Activated CD4-positive, alpha-beta memory T cell treated with anti-CD3 and anti-CD28 coated beads, Interleukin-2, amount 10 ng/mL, durations not matched to agents 7 days and 5 days (primary cell): ENCODE measurements at places on chromosomes 12 and 14. TPM values are rescaled to one million over a fixed set of nuclear protein-coding genes. Genes with fewer than 3 reads are reported as not detected.

GRCh38 chr12:124098887-124099286 is 125.9 kb downstream of the ZNF664 start:
- no peaks in the 10 kb centered on the region for H3K36me3 ChIP-seq
- no peak overlapping the region for H3K27ac ChIP-seq
- DNase-seq, result no peak
- no peak overlapping the region for H3K4me3 ChIP-seq
- no peaks in the 10 kb centered on the region for H3K27me3 ChIP-seq

DNA sequence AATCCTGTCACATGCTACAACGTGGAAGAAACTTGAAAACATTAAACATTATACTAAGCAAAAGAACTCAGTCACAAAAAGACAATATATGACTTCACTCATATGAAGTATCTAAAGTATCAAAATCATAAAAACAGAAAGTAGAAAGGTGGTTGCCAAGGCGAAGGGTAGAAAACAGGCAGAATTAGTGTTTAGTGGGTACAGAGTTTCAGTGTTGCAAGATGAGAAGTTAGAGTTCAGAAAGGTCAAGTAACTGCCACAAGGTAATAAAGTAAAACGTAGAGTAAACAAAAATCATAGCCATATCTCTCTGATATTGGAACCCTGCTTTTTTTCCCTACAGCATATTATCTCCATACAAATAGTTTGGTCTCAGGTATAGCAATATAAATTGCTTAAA is 223.8 kb upstream of the FSCB start:
- H3K27me3 ChIP-seq, result no peaks in the 10 kb centered on the region
- H3K27ac ChIP-seq, result no peak overlapping the region
- H3K4me3 ChIP-seq, result no peak overlapping the region
- DNase-seq, result no peak
- no peaks in the 10 kb centered on the region for H3K36me3 ChIP-seq

GRCh38 chr12:119391673-119392072 is 57.1 kb downstream of the CCDC60 start:
- no peak overlapping the region for H3K27ac ChIP-seq
- H3K4me1 ChIP-seq, result no peaks in the 10 kb centered on the region
- no peak overlapping the region for H3K4me3 ChIP-seq
- H3K27me3 ChIP-seq, result no peaks in the 10 kb centered on the region
- no peak for DNase-seq
- H3K36me3 ChIP-seq, result no peaks in the 10 kb centered on the region

DNA sequence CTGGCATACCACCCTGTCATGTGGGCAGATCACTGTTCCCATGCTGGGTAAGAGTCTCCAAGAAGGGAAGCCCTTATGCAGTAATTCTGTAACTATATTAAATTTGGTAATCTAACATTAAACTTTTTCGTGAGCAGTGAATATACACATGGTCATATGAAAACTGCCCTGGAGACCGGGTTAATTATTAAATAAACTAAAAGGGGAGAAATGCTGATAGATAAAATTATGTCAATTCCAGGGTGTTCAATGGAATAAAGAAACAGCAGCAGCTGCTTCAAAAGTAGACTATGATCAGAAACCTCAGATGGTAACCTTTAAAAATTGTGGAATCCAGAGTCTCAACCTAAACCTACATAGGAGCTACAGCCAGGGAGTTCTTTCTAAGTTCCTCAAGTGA is 100.0 kb downstream of the PAWR start:
- DNase-seq, result no peak
- H3K27ac ChIP-seq, result no peak overlapping the region
- no peak overlapping the region for H3K4me3 ChIP-seq
- no peaks in the 10 kb centered on the region for H3K27me3 ChIP-seq
- no peaks in the 10 kb centered on the region for H3K36me3 ChIP-seq

- no peaks in the 10 kb centered on the region for H3K36me3 ChIP-seq
- DNase-seq, result no peak
- H3K27me3 ChIP-seq, result peaks cover 2% of the 10 kb centered on the region
These were observed 141.3 kb downstream of the TSPAN9 start for GRCh38 chr12:3218228-3219171.

- no peak for DNase-seq
- no peaks in the 10 kb centered on the region for H3K4me1 ChIP-seq
- H3K27ac ChIP-seq, result no peak overlapping the region
- no peak overlapping the region for H3K4me3 ChIP-seq
- H3K36me3 ChIP-seq, result no peaks in the 10 kb centered on the region
These were observed 609.3 kb downstream of the DIO2 start for GRCh38 chr14:79602045-79602444.

GRCh38 chr12:89988188-89988915 is 279.7 kb upstream of the ATP2B1 start:
- H3K4me1 ChIP-seq, result peaks cover 5% of the 10 kb centered on the region
- DNase-seq, result no peak
- H3K4me3 ChIP-seq, result no peak overlapping the region
- no peaks in the 10 kb centered on the region for H3K36me3 ChIP-seq
- H3K27me3 ChIP-seq, result no peaks in the 10 kb centered on the region
- no peak overlapping the region for H3K27ac ChIP-seq

- H3K4me1 ChIP-seq, result peaks cover 15% of the 10 kb centered on the region
- H3K4me3 ChIP-seq, result no peak overlapping the region
- no peaks in the 10 kb centered on the region for H3K27me3 ChIP-seq
- peaks cover 3% of the 10 kb centered on the region for H3K36me3 ChIP-seq
- H3K27ac ChIP-seq, result no peak overlapping the region
- no peak for DNase-seq
These were observed 79.4 kb downstream of the C12orf75 start for GRCh38 chr12:105409801-105410471.

DNA sequence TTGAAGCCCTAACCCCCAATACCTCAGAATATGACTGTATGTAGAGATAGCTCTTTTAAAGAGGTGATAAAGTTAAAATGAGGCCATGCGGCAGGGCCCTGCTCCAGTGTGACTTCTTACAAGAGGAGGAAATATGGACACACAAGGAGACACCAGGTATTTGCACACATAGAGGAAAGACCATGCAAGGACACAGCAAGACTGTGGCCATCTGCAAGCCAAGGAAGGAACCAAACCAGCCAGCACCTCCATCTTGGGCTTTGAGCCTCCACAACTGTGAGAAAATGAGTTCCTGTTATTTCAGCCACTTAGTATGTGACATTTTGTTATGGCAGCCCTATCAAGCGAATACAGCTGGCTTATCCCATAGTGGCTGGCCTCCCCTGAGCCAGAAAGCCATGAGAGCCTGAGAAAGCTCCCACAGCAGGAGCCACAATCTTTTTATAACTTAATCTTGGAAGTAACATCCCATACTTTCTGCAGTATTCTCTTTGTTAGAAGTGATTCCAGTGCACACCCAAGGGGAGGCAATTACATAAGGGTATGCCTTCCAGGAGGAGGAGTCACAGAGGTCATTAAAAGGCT is 48.0 kb downstream of the TGFB3 start:
- DNase-seq, result no peak
- no peaks in the 10 kb centered on the region for H3K36me3 ChIP-seq
- H3K27me3 ChIP-seq, result no peaks in the 10 kb centered on the region
- no peak overlapping the region for H3K27ac ChIP-seq

DNA sequence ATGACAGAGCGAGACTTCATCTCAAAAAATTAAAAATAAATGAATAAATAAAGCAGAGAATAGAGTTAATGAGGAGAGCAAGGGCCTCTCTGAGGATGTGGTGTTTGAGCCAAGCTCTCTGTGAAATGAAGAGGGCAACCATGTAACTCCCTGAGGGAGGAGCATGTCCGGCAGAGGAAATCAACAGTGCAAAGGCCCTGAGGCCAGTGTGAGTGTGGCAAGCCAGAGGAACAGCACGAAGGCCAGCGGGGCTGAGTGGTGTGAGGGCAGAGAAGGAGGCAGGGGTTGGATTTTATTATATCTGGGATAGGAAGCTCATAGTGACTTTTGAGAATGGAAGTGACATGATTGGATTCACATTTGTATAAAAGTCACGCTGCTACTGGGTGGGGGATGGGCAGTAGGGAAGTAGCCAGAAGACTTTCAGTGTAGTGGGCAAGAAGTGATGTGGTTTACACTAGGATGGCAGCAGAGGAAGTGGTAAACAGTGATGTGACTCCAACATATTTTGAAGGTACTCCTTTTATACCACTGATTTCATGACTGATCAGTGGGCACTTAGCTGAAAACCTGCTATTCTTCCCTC is 10.3 kb upstream of the LRP1-AS start:
- H3K4me1 ChIP-seq, result peaks cover 10% of the 10 kb centered on the region
- H3K36me3 ChIP-seq, result no peaks in the 10 kb centered on the region
- DNase-seq, result no peak
- H3K4me3 ChIP-seq, result no peak overlapping the region
- no peak overlapping the region for H3K27ac ChIP-seq

DNA sequence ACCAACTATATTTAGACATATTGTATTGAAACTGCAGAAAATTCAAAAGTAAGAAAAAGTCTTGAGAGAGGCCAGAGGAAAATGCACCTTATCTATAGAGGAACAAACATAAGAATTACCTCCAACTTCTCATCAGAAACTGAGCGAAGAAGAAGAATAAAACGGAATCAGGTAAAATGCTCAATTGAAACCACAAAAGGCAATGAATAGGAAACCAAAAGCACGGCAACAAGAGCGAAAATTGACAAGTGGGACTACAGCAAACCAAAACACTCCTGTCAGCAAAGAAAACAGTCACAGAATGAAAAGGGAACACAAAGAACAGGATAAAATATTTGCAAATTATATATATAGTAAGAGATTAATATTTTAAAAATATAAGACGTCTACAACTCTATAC is 61.9 kb upstream of the PARP11 start:
- H3K4me1 ChIP-seq, result peaks cover 47% of the 10 kb centered on the region
- no peak for DNase-seq
- peak overlapping the region; percentile 72 for H3K27ac ChIP-seq
- no peaks in the 10 kb centered on the region for H3K27me3 ChIP-seq
- H3K4me3 ChIP-seq, result peak overlapping the region; percentile 56
- no peaks in the 10 kb centered on the region for H3K36me3 ChIP-seq

DNA sequence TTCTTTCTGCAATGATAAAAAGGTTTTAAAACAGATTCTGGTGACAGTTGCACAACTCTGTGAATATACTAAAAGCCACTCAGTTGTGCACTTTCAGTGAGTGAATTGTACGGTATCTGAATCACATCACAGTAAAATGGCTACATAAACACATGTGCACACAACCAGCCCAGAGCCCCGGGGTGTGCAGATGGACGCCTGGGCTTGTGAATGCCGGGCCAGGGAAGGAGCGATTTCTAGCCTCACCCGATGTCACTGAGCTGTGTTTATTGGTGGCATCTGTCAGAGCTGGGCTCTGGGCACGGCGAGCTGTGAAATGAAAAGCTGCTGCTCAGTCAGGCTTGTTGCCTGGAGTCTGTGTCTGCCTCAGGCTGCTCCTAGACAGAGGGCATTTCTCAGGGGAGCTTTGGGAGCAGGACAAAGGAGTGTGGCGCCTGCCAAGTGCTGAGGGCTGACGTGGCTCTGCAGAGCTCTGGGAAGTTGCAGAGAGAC is 25.9 kb downstream of the RHOF start:
- DNase-seq, result no peak
- H3K36me3 ChIP-seq, result no peaks in the 10 kb centered on the region
- H3K4me1 ChIP-seq, result no peaks in the 10 kb centered on the region

- no peak for DNase-seq
- peaks cover 4% of the 10 kb centered on the region for H3K4me1 ChIP-seq
- no peaks in the 10 kb centered on the region for H3K27me3 ChIP-seq
These were observed 292.4 kb downstream of the DUSP6 start for GRCh38 chr12:89059721-89060541.

- H3K27me3 ChIP-seq, result no peaks in the 10 kb centered on the region
- H3K4me3 ChIP-seq, result no peak overlapping the region
- H3K36me3 ChIP-seq, result no peaks in the 10 kb centered on the region
These were observed 598.7 kb downstream of the SOX5 start for GRCh38 chr12:23350808-23351207.

DNA sequence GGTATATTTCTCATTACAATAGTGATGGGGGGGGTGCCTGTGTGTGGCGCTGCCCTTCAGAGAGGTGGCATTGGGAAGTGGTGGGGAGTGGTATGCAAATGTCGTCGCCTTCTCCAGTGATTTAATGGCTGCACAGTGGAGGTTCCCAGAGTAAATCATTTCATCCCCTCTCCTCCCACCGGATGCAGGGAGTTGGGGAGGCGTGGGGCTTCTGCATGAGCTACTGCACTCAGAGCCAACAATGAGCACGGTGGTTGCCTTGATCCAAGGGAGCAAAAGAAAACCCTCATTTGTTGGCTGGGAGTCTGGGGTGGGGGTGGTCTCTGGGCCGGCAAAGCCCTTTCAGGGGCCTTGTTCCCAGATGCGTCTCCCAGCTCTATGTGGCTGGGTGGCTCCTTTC is 124.3 kb downstream of the AACS start:
- peaks cover 67% of the 10 kb centered on the region for H3K27me3 ChIP-seq
- no peak for DNase-seq
- H3K27ac ChIP-seq, result no peak overlapping the region
- no peak overlapping the region for H3K4me3 ChIP-seq
- H3K4me1 ChIP-seq, result peaks cover 2% of the 10 kb centered on the region

DNA sequence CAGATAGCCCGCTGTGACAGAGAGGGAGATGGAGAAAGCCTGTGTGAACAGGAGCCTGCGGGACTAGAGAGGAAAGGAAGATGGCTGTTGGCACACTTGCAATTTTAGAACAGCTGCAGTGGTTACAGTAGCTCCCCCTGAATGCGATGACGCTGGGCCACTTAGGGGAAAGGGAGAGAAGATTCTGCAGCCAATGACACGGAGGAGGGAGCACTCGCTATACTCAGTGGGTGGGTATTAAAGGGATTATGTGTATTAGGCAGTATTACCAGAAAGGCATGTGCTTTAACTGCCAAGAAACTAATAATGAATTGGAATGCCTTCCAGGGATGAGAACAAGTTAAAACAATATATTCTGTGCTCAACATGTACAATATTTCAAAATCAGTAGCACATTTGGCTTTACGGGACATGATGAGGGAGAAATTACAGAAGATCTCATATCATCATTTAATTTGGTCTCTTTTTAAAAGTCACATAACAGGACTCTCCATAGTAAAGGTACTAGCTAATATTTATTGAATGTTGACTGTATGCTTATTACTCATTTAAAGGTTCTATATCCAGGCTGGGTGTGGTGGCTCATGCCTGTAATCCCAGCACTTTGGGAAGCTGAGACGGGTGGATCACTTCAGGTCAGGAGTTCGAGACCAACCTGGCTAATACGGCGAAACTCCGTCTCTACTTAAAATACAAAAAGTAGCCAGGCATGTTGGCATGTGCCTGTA is 35.9 kb upstream of the FOS start:
- DNase-seq, result no peak
- no peaks in the 10 kb centered on the region for H3K36me3 ChIP-seq
- H3K27ac ChIP-seq, result no peak overlapping the region
- no peak overlapping the region for H3K4me3 ChIP-seq

DNA sequence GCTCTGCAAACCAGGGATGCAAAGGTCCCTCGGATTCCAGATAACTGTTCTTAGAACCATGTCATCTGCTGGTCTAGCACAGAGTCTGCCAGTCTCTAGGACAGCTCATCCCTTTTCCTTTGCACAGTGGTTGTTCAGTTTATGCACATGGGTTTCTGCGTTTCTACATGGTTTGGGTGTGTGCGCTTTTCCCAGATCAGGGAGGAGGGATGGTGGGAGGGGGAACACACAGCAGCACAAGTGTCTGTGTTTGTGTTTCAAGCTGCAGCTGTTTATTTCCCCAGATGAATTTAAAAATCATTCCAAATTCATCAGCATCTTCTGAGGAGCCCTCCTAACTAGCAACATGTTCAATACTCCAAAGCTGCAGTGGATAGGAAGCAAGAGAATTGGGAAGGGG is 45.4 kb downstream of the ANO2 start:
- no peak overlapping the region for H3K4me3 ChIP-seq
- no peak overlapping the region for H3K27ac ChIP-seq
- H3K36me3 ChIP-seq, result no peaks in the 10 kb centered on the region
- H3K4me1 ChIP-seq, result no peaks in the 10 kb centered on the region
- no peak for DNase-seq
- H3K27me3 ChIP-seq, result peaks cover 4% of the 10 kb centered on the region

AKAP3 gene
- 3.4 TPM for total RNA-seq

TPH2 gene
- total RNA-seq, result not detected

TRPV4 gene
- not detected for total RNA-seq

NELL2 gene
- 10.1 TPM for total RNA-seq

TMEM30B gene
- 0.48 TPM for total RNA-seq
